ENCODE measurements at places on chromosomes 2 and 18.

DNA sequence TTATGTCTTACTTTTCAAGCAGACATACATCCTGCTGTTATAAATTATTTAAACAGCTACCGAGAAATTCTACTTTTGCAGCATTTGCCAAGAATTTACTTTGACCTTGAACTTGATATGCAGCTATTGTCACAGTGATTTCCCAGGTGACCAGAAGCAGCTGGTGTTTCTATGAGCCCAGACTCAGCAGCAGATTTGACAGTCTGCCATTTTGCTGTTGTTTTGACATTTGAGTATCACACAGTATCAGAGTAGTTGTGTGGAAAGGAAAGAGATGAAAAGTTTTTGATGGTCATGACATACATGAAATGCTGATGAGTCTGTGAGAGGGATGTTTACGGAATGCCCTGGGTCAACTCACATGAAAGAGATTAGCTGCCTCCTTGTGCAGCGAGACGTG is 6.6 kb upstream of the CCDC195 start:
- DNase-seq, result no peak

- DNase-seq, result no peak
Observed at GRCh38 chr18:60075477-60075876, 175.7 kb downstream of the PMAIP1 start.

DNA sequence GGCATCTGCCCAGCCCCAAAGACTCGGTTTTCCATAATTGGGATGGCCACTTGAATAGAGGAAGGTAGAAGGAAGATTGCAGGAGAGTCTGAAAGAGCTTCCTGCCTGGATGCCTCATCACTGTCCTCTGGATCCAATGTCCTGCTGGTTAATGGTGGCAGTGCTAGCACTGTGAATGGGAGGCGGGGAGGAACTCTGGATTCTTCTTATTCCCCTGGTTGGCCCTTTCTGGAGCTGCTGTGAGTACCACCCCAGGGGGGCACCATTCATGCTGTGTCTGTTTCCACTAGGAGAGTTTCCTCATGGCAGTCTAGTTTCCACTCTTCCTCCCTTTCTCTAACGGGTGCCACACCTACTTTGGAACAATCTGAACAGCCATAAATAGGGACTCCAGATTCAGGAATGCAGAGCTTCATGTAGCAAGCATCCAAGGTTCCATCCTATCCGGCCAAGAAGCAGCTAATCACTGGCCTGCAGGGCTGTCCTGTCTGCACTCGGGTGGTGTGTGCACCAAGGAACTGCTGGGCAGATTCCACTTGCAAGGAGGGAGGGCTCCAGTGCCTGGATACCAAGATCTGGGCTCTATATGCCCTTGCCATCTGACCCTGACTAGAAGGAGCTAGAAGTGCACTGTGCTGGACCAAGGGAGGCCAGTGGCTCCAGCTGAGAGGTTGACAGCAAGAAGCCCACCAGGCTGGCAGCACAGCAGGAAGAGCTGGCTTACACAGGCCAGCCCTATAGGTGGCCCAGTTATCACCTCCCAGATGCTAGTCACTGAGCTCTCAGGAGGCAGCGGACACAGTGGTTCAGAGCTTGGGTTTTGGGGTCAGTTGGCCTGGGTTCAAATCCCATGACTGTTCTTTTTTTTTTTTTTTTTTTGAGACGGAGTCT is 4.6 kb upstream of the ATOH8 start:
- DNase-seq, result no peak

DNA sequence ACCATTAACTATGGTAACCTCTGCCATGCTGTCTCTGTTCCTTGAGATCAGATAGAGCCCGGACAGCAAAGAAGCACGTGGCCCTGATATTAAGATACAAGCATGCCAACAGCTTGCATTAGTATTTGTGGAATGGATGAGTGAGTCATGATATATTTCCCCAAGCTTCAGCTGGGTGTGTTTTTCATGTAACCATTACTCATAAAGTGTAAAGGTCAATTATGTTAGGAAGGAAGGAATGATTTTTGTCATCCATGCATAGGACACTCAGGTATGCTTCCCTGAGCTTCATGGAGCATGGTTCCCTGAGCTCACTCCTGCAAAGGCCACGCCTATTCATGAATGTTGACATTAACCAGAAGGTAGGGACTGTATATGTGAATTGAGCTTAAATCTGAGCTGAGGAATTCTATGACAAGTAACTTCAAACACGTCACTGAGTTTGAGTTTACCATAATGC is 74.6 kb downstream of the ARL4C start:
- DNase-seq, result no peak

DNA sequence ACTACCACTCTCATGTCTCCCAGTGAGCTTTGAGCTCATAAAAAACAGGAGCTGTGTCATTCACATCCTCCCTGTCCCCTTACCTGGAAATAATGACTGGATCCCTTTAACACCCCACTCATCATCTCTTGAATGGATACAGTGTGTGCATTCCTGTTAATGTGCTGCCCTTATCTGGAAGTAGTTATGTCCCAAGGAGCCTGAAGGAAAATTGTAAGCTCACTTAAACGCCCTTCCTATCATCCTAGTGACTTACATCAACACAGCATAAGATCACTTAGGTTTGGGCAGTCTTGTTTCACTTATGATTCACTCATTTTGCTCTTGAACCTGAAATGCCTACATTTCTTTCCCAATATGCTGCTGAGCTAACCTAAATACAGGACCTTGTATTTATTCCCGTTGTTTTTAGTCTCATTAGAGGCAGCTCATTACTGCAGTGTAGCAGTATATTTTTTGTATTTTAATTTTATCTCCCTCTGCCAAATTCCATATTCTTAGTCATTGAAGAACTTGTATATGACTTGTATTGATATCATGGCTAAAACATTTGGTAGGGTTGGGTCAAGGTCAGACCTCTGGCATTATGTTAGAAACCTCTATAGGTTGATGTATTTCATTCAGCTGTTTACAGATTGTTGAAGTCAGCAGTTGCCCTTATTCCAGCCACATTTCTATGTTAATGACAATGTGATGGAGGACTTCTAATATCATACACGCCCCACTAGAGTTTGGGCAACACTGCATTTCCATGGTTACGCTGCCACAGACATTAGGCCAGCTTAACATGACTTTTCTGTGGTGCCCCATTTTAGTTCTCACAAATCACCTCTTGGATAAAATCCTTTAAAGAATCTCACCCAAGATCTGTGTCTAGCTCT is 72.9 kb downstream of the PKP4 start:
- DNase-seq, result no peak

GRCh38 chr2:104755026-104755878 is 98.7 kb upstream of the POU3F3 start:
- no peak for DNase-seq

DNA sequence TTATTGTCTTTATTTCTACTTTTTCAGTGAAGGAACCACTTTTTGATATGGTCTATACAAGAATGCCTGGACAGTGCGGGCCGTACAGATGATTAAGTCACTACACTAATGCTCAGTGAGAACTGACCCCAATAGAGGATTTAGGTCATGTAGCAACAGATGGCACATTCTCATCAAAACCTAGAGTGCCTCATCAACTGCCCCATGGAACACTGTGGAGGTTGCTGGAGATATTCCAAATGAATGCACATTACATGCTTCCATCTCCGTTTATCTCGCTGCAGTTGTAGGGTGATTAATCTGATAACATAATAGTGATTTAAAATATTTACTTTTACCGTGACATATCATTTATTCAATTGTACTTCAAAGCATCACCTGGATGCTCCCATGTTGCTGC is 41.8 kb upstream of the COPS8 start:
- DNase-seq, result no peak

DNA sequence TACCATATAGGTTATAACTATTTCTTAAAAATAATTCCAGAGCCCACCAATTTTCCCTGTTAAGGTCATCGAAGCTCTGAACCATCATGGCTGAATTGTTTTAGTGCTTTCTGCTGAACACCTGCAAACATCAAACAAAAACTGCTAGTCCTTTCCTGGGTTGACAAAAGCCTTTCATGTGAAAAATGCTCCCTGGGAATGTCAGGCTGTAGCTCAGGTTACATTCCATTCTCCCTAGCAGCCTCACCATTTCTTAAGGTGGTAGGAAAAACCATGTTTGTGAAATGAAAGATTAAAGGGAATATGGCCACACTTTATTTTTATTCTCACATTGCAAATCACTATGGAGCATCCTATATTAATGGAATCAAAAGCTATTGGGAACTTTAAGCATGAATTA is 5.7 kb downstream of the TCF4 start:
- no peak for DNase-seq

DNA sequence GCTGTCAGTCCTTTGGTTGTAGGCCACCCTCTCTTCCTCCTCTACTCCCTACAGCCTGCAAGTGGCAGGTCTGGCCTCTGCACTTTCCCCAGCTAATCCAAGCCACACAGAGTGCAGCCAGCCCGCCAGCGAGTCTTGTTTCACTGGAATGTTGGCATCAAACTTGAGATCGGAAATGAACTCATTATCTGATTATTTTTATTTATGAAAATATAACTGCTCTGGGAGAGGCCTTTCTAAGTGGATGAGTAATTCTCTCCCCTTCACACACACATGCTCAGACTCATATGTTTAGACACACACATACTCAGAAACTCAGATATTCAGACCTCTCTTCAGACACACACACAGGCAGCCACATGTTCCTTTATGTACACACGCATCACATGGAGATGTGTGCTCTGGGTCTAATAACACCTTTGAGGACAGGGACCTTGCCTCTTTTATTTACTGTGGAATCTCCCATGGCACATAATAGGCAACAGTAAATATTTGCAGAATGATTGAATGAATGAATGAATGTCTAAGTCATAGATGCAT is 151.3 kb downstream of the ZFP36L2 start:
- DNase-seq, result no peak

DNA sequence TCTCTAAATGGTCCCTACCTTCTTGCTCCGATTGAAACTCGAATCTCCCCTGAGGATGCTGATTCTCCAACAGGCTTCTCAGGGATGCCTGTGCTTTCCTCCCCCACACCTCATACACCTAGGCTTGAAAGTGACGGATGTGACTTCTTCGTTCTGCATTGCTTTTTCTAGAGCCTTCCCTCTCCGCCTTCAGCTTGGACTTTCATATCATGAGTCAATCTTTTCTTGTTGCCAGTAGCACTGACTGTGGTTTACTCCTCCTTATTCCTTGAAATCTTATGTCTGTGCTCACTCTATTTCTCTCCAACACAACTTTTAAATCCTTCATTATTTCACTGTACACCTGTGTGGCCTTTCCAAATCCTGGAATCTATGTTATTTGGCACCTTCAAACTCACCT is 451.4 kb downstream of the TMX3 start:
- DNase-seq, result no peak

DNA sequence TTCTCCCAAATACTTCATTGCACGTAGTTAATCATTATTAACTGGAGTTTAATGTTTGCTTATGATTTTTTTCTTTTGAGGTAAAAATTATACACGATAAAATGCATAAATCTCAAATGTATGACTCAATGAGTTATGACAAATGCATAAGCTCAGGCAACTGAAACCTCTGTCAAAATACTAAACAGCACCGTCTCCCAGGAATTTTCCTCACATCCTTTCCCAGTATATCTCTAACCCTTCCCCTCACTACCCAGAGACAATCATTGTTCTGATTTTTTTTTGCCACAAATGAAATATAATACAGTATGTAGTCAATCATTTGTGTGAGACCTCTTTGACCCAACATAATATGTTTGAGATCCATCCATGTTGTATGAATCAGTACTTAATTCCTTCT is 606.5 kb downstream of the CPS1 start:
- no peak for DNase-seq

- no peak for DNase-seq
Observed at GRCh38 chr2:160813506-160813858, 319.9 kb upstream of the RBMS1 start.

GRCh38 chr18:8942021-8942908 is 160.2 kb upstream of the NDUFV2 start:
- no peak for DNase-seq

DNA sequence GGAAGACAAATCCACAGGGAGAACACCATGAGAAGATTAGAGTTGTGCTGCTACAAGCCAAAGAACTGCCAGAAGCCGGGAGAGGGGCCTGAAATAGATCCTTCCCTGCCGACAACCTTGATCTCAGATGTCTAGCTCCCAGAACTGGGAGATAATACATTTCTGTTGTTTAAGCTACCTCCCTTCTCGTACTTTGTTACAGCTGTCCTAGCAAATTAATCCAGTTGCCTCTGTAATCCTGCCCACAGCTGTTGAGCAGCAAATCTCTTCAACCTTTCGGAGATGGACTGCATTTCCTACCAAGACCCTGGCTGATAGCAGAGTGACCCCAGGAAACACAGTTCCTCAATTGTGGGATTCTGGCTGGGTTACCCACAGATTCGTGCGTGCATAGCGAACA is 2.6 kb upstream of the TBC1D8 start:
- DNase-seq, result no peak

GRCh38 chr2:121955426-121955825 is 200.0 kb downstream of the TSN start:
- no peak for DNase-seq

GRCh38 chr18:44816050-44816449 is 135.4 kb downstream of the SETBP1 start:
- no peak for DNase-seq

DNA sequence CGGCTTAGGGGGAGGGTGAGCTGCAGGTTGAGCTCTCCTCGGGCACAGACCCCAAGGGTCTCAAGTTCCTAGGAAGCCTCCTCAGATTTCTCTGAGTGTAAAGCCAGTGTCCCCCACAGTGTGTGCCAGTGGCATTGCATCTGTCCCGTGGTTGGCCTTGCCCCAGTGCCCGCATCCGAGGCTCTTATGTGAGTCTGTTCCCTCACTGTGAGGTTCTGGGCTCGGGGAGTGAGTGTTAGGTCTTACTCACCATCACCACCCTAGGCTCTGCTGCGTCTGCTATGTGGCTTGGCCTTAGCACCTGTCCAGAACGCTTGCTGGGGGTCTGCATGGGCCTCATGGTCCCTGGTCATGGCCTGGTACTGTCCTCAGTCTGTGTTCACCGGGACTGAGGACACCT is 88.7 kb upstream of the PXDN start:
- DNase-seq, result no peak

DNA sequence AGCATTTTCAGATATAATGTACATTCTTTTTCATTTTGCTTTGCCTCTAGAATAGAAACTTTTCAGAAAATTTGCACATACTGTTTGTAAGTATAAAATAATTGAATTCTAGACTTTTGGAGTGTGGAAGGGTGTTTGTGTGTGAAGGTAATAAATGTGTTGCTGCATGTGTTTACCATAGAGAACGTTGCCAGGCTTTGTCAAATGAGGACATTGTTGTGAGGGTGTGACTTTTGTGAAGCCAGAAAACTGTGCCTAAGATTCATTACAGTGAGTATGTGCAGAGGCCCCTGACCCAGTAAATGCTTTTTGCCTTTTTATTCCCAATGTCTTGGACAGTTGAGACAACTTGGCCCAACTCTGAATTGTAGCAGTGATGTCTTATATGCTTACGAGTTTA is 30.4 kb upstream of the EPB41L5 start:
- no peak for DNase-seq

DNA sequence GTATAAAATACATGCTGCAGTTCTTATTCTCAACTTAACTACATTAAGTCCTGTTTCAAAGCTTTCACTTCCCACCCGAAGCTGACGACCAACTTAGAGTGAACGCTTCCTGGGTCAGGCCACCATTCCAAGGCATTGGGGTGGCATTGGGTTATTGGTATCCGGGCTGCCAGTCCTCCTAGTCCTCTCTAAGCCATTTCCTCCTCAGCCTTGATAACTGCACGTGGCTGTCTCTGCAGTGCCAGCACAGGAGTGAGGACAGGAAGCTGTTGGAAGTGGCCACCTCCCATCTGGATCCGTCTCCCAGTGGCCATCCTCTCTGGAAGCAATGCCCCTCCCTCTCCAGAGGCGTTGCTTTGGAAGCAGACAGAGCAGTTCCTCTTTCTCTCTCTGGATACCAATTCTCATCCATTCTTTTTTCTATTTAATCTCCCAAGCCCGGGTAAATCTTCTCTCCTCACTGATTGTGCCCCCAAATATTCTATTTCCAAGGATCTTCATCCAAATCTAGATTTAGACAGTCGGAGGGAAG is 354.7 kb downstream of the EIPR1 start:
- no peak for DNase-seq
